ENCODE measurements at places on chromosomes 1 and 21. TPM values are rescaled to one million over a fixed set of nuclear protein-coding genes. Genes with fewer than 3 reads are reported as not detected.

DNA sequence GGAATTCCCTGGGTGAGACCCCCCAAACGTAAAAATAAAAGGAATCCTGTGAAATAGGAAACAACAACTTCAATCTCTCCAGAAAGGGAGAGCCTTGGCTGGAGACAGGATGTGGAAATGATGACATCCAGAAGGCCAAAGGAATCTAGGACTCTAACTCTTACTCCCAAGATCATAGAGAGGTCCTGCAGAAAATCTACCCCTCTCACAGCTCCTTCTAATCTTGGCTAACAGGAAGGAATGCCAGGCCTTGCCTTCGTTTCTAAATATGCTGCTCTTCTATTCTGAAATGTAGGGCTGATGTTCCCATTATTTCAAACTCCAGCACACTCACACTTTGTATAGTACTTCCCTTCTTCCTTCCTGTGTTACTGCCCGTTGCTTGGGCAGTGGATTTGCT lies 40.7 kb downstream of the ARHGEF11 start:
- H3K27ac ChIP-seq = no peak overlapping the region
- peaks cover 11% of the 10 kb centered on the region for H3K4me1 ChIP-seq
- no peaks in the 10 kb centered on the region for H3K27me3 ChIP-seq
- H3K36me3 ChIP-seq = no peaks in the 10 kb centered on the region

DNA sequence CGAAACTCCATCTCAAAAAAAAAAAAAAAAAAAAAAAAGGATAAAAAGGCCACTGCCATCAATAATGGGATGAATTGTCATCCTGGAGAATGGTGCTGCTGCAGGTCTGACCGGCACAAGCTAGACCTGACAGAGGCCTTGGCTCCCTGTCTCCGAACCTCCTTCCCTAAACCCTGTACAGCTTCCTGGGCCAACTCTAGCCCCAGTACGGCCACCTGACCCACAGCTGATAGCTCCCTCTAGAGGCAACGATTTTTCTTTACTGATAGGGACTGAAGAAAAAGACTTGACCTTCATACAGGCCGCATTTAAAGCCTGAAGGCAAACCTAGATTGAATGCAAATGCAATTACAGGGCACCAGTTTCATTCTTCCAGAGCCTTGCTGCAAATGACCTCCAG lies 30.7 kb downstream of the NOL9 start:
- peaks cover 23% of the 10 kb centered on the region for H3K4me1 ChIP-seq
- H3K36me3 ChIP-seq = peaks cover 14% of the 10 kb centered on the region
- no peaks in the 10 kb centered on the region for H3K27me3 ChIP-seq
- peak; percentile 54 for DNase-seq
- H3K27ac ChIP-seq = no peak overlapping the region

GRCh38 chr1:232521660-232522059 lies 108.3 kb downstream of the SIPA1L2 start:
- H3K36me3 ChIP-seq = no peaks in the 10 kb centered on the region
- no peak overlapping the region for H3K27ac ChIP-seq
- H3K27me3 ChIP-seq = no peaks in the 10 kb centered on the region
- no peak overlapping the region for H3K4me3 ChIP-seq

DNA sequence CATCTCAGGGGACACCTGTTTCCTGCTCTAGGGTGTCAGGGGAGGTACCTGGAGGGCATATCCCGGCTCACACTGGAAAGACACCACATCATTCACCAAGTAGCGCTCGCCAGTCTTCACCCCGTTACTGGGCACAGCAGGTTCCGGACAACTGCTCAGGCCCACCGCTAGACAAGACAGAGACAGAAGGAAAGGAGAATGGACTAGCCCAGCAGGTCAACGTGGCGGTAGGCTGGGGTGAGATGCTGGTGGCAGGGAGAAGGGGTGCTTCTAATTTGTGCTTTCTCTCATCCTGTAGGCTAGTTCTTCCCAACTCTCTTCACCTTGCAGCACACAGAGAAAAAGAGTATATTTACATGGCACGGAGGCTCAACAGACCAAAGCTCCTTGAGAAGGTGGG lies 145.0 kb downstream of the ZSCAN20 start:
- H3K4me1 ChIP-seq = no peaks in the 10 kb centered on the region
- H3K36me3 ChIP-seq = no peaks in the 10 kb centered on the region
- no peaks in the 10 kb centered on the region for H3K27me3 ChIP-seq
- no peak overlapping the region for H3K4me3 ChIP-seq
- no peak overlapping the region for H3K27ac ChIP-seq
- DNase-seq = no peak

- no peaks in the 10 kb centered on the region for H3K36me3 ChIP-seq
- DNase-seq = no peak
- no peaks in the 10 kb centered on the region for H3K4me1 ChIP-seq
- no peak overlapping the region for H3K4me3 ChIP-seq
- H3K27ac ChIP-seq = no peak overlapping the region
- H3K27me3 ChIP-seq = peaks cover 9% of the 10 kb centered on the region
These were observed 433.0 kb downstream of the PTPRU start for GRCh38 chr1:29669158-29669871.

LRRC42 gene
- total RNA-seq = 42.0 TPM

PRDM16 gene
- not detected for total RNA-seq

WLS gene
- 26.7 TPM for total RNA-seq

ADAM30 gene
- not detected for total RNA-seq

DNA sequence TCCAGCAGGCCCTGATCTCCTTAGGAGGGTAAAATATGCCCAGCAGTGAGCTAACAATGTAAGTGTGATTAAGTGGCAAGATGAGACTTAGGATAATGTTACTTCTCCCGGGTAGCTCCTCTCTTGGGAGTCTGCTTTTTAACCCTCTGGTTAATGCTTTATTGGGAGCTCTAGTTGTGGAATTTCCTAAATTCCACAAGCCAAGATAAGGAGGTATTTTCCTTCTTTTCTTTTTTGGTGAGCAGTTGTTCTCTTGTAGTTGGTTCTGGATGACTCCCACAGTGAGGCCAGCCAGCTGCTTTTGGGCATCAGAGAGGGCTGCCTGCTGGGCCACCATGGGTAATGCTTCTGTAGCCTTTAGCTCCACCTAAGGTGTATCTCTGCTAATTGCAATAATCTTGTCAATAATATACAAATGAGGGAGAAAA lies 19.3 kb downstream of the C1orf52 start:
- H3K4me3 ChIP-seq = no peak overlapping the region
- peak; percentile 57 for DNase-seq
- peaks cover 31% of the 10 kb centered on the region for H3K4me1 ChIP-seq

DNA sequence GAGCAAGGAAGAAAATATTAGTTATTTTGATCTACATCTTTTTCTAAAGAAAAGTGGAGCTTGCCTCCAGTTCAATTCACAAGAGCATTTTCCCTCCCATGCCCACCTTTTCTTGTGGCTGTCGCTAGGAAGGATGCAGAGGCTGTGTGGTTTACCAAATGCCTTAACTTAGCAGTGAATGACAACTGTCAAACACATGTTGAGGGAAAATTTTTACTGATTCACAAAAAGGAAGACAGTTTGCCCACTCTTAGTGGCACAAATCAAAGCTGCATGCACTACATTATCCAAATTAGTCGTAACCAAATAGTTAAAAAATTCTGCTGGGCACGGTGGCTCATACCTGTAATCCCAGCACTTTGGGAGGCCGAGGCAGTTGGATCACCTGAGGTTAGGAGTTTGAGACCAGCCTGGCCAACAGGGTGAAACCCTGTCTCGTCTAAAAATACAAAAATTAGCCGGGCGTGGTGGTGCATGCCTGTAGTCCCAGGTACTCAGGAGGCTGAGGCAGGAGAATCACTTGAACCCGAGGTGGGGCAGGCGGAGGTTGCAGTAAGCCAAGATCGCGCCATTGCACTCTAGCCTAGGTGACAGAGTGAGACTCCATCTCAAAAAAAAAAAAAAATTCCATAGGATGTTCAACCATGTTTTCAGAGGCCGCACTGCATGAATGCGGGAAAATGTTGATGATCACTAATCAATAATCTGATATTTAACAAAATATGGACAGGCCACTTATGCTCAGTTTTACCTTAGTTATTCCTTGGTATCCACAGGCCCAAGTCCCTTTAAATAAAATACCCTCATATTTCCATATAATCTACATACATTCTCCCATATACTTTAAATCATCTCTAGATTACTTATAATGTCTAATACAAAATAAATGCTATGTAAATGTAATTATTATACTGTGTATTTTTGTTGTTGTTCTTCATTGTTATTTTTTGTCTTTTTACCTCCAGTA lies 9.0 kb downstream of the COX20 start:
- H3K27me3 ChIP-seq = no peaks in the 10 kb centered on the region
- peaks cover 14% of the 10 kb centered on the region for H3K4me1 ChIP-seq
- peaks cover 85% of the 10 kb centered on the region for H3K36me3 ChIP-seq
- H3K27ac ChIP-seq = peak overlapping the region; percentile 37

DNA sequence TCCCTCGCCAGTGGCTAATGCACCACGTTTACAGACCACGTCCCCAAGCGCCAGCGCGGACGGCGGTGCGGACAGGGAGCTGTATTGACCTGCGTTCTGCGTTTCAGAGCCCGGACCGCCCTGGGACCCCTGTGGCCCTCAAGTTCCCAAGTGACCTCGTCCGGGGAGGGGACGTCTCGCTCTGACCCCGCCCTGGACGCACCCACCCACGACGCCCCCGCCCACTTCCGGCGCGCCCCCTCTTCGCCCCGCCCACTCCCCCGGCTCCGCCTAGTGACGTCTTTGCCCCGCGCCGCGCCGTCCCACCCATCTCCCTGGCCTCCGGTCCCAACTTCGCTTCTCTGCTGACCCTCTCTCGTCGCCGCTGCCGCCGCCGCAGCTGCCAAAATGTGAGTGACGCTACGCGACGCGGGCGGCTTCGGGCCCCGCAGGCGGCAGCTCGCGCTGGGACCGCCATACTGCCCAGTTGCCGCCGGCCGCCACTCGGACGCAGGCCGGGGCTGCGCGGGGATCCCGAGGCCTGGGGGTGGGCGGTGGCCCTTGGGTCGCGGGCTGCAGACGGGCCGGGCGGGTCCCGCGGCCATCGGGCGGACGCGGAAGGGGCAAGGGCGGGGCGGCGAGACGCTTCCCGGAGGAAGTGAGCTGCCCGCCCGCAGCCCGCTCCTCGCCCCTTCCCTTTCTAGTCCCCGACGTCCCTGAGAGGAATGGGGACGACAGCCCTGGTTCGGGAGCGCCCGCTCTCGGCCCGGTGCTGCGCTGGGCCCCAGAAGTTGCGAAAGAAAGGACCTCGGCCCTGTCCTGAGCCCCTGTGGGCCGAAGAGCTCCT lies at the start of gene VAMP3:
Gene VAMP3 (plus strand): TSS at position 300 of the 826 bp plus-strand sequence. CDS start 88 bp downstream, at position 388.
- H3K27ac ChIP-seq = peak within 1 kb of the TSS; percentile 89
- peaks cover 17% of the 10 kb centered on the region for H3K36me3 ChIP-seq
- H3K27me3 ChIP-seq = no peaks in the 10 kb centered on the region
- H3K4me1 ChIP-seq = peaks cover 6% of the 10 kb centered on the region

C1QTNF12 gene
- 0.38 TPM for total RNA-seq

DNA sequence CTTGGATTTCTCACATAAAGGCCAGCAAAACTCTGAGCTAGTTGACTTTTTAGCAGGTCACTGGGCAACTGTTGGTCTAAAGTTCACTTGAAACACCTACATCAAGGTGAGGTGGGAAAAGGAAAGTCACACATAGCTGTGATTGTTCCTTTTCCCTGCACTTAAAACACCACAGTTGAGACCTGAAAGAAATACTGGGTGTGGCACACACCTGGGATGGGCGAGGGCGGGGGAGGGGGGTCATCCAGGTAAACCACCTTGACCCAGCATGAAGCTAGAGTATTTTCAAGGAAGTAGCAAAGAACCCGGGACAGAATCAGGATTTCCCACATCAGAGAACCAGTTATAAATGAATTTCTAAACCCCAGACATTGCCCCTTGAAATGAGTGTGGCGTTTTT lies 26.4 kb downstream of the ZNF697 start:
- H3K27ac ChIP-seq = no peak overlapping the region
- H3K4me3 ChIP-seq = no peak overlapping the region
- H3K27me3 ChIP-seq = no peaks in the 10 kb centered on the region
- peaks cover under 1% of the 10 kb centered on the region for H3K4me1 ChIP-seq
- H3K36me3 ChIP-seq = peaks cover 8% of the 10 kb centered on the region

HES4 gene
- total RNA-seq = 7.6 TPM

ZNF281 gene
- total RNA-seq = 45.2 TPM

GRCh38 chr1:165827268-165828102 lies at the start of gene UCK2:
Gene UCK2 (plus strand): TSS chr1:165827614. CDS start chr1:165827834, 220 bp downstream.
- H3K27ac ChIP-seq = peak within 1 kb of the TSS; percentile 82
- no peaks in the 10 kb centered on the region for H3K27me3 ChIP-seq
- peaks cover 9% of the 10 kb centered on the region for H3K4me1 ChIP-seq

DNA sequence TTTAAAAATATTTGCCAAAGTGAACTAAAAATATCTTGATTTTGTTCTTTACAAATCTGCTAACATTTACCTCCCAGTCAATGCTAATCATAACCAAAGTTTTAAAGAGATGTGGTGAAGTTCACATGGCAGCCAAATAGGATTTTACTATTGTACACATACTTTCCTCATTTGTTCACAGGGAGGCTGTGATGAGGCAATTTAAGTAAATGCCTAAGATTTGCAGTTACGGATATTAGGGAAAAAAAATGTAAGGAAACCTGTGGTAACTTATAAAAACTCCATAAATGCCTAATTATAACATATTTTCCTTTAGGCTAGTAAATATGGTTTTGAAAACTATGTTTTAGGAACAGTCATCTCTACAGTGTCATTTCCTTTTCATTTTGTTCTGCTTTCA lies 32.4 kb downstream of the RGS5 start:
- H3K36me3 ChIP-seq = no peaks in the 10 kb centered on the region
- no peak overlapping the region for H3K27ac ChIP-seq
- peaks cover 69% of the 10 kb centered on the region for H3K4me1 ChIP-seq
- DNase-seq = peak; percentile 61
- H3K4me3 ChIP-seq = no peak overlapping the region
- H3K27me3 ChIP-seq = no peaks in the 10 kb centered on the region

- H3K27me3 ChIP-seq = no peaks in the 10 kb centered on the region
- H3K36me3 ChIP-seq = peaks cover 11% of the 10 kb centered on the region
- H3K4me3 ChIP-seq = no peak overlapping the region
- H3K4me1 ChIP-seq = peaks cover 8% of the 10 kb centered on the region
These were observed 99.5 kb downstream of the MAN1A2 start for GRCh38 chr1:117466761-117467160.

GRCh38 chr1:180131510-180131909 lies 23.2 kb upstream of the QSOX1 start:
- H3K4me3 ChIP-seq = no peak overlapping the region
- H3K36me3 ChIP-seq = no peaks in the 10 kb centered on the region
- no peaks in the 10 kb centered on the region for H3K27me3 ChIP-seq
- peaks cover 20% of the 10 kb centered on the region for H3K4me1 ChIP-seq
- DNase-seq = peak; percentile 91
- peak overlapping the region; percentile 58 for H3K27ac ChIP-seq

DNA sequence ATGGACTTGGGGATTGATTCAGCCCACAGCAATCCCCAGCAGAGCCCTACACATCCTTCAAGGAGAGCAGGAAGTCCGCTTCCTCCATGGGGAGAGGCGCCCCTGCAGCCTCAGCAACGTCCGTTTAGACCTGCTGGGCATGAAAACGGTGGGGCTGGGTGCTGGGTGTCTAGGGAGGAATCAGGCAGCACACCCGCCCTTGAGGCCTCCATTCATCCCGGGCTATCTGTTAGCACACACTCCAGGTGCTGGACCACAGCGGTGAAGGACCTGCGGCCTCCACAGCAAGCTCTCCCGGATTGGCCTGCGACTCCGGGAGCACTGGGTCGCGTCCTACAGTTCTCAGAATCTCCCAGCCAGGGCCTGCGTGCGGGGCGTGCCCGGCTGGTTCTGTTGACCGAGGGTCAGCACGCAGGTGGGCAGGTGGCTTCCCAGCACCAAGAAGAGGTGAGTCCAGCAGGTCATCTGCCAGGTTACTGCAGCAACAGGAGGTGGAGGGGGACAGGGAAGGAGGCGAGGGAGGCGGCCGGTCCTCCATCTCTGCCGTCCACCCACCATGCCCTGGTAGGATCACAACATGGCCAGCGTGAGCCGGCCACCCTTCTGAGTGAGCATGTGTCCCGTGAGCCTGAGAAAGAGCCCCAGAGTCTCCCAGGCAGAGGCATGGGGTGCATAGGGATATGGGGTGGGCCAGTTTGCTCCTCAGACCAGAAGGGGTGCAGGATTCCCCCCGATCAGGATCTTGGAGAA lies 96.6 kb downstream of the RIPK4 start:
- H3K27ac ChIP-seq = no peak overlapping the region
- DNase-seq = no peak
- H3K27me3 ChIP-seq = no peaks in the 10 kb centered on the region
- peaks cover 3% of the 10 kb centered on the region for H3K4me1 ChIP-seq
- H3K36me3 ChIP-seq = no peaks in the 10 kb centered on the region
